ENCODE measurements at places on chromosomes 1 and 21. TPM values are rescaled to one million over a fixed set of nuclear protein-coding genes. Genes with fewer than 3 reads are reported as not detected.
A peak's percentile ranks its signal among the peaks of the same experiment; 100 is the strongest.

GRCh38 chr1:115400426-115400825 is 62.4 kb upstream of the NGF start:
- DNase-seq, result no peak
- H3K36me3 ChIP-seq, result no peaks in the 10 kb centered on the region
- H3K4me1 ChIP-seq, result no peaks in the 10 kb centered on the region
- H3K4me3 ChIP-seq, result no peak overlapping the region
- H3K27ac ChIP-seq, result no peak overlapping the region

GRCh38 chr1:21638531-21639341 is 30.4 kb downstream of the RAP1GAP start:
- no peak overlapping the region for H3K4me3 ChIP-seq
- no peaks in the 10 kb centered on the region for H3K27me3 ChIP-seq
- no peaks in the 10 kb centered on the region for H3K36me3 ChIP-seq
- peak overlapping the region; percentile 74 for H3K27ac ChIP-seq
- no peaks in the 10 kb centered on the region for H3K4me1 ChIP-seq

GRCh38 chr1:153509729-153510354 is 25.9 kb downstream of the S100A6 start:
- H3K4me1 ChIP-seq, result peaks cover 3% of the 10 kb centered on the region
- no peaks in the 10 kb centered on the region for H3K36me3 ChIP-seq
- no peaks in the 10 kb centered on the region for H3K27me3 ChIP-seq
- no peak overlapping the region for H3K4me3 ChIP-seq
- H3K27ac ChIP-seq, result no peak overlapping the region
- DNase-seq, result peak; percentile 53

The CD52 gene
- 355 TPM for total RNA-seq

The MTARC2 gene
- not detected for total RNA-seq

The VCAM1 gene
- total RNA-seq, result 4.0 TPM

The C4BPA gene
- total RNA-seq, result not detected
